Kasumi-1 (cell line): ENCODE measurements at places on chromosomes 16 and 17.

DNA sequence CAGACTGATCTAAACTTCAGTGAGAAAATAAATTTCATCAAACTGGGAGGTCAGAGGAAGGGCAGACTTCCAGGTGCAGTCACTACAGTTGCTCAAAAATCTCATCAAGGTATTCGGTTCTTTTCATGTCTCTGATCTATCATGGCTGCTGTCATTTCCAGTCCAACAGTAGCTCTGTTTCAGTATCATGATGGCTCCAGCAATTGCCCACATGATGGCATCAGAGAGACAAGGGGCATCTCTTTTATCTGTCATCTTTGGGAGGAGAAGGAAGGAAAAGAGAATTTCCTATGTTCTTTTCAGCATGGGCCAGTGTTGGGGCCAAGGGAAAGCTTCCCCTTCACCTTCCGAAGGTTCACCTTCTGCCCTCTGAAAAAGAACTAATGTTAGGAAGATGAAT, 504.9 kb upstream of the HSBP1 start:
- DNase-seq, result no peak

DNA sequence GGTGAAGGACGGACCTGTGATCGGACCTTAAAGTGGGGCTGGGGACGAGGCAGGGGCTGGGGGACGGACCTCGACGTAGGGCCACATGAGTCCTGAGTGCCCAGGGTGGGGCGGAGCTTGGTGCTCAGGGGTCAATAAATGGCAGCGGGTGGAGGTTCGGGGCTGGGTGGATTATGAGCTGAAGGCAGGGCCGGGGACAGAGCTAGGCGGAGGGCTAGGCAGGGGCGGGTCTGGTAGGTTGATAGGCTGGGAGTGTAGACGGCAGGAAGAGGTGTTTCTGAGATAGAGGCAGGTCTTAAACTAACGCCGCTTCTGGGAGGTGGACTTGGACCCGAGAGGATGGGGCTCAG, 733 bp downstream of the CHRNB1 start:
- DNase-seq, result no peak

GRCh38 chr16:2711370-2712062, 8.5 kb downstream of the PRSS27 start:
- DNase-seq, result no peak

DNA sequence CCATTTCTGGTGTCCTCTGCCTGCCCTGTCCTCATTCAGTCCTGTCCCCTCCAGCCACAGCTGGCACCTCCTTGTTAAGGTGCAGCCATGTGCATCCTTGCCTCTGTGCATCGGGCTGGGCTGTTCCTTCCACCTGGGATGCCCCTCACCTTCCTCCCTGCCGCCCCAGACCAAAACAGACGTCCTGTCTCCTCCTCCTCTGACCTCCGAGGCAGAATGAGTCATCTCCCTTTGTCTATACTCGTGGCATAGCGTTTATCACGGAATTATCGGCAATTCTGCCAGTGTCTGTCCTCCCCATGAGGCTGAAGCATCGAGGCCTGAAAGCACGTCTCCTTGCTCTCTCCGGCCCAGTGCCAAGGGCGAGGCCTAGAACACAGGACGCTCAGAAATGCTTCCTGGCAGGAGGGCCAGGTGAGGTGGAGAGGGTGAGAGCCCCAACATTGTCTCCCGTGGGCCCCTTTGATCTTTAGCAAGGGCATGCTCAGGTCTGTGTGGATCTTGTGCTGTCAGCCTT, 4.6 kb downstream of the RAI1 start:
- no peak for DNase-seq

- DNase-seq, result no peak
These were observed 96.8 kb upstream of the CBX4 start for GRCh38 chr17:79936050-79936449.

DNA sequence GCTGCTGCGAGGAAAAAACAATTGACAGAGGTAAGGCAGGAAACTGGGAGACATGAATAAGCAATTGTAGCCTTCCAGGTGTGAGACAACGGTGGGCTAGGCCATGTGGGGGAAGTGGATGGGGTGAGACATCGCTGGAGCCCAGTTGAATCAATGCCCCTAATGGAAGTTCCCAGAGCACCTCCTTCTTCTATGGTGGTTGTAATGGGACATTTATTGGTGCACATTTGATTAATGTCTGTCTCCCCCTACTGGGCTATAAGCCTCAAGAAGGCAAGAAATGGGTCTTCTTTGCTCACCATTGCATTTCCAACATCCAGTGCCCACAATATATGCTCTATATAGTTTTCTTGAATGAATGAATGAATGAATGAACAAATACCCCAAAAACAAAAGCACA, 22.7 kb upstream of the CD300E start:
- peak; percentile 91 for DNase-seq

- DNase-seq, result peak; percentile 55
These were observed 157.5 kb downstream of the ANKFN1 start for GRCh38 chr17:56310782-56311181.

GRCh38 chr16:86016201-86016965, 117.4 kb downstream of the IRF8 start:
- peak; percentile 63 for DNase-seq

DNA sequence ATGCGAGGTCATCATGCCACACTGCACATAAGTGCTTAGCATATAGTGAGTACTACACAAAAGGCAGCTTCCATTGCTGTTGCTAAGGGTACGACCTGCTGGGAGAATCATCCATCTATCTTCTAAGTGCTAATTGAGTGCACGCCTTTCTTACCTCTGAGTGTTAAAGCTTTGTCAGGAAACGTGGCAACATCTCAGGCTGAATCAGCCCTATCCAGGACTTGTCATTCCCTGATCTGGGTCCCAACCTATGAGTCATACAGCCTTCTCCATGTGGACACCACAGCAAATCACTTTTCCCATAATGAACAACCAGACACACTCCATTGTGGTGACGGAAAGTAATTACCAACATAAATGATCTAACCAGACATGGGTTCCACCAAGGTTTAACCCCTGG, 201.1 kb upstream of the MAF start:
- no peak for DNase-seq

- no peak for DNase-seq
These were observed 12.5 kb upstream of the ANKRD40CL start for GRCh38 chr17:50779747-50780353.

DNA sequence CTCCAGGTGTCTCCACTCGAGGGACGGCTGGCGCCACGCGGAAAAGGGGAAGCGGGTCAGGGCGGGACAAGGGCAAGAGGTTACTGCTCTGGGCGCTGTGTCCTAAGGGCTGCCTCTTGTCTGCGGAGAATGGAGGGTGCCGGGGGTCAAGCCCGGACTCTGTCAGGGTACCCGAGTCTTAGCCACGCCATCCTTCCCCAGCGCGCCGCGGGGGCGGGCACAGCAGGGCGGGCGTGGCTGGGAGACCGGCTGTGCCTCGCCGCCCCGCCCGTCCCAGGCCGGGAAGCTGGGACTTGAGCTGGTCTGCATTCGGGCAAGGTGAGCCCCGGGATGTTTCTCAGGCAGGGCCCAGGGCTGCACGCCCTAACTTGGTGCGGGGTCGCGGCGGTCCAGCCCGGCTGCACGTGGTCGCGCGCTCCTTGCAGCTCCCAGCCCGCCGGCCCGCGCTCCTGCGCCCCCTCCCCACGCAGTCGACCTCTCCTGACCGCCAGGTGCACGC, 6.2 kb upstream of the ACTG1 start:
- no peak for DNase-seq

DNA sequence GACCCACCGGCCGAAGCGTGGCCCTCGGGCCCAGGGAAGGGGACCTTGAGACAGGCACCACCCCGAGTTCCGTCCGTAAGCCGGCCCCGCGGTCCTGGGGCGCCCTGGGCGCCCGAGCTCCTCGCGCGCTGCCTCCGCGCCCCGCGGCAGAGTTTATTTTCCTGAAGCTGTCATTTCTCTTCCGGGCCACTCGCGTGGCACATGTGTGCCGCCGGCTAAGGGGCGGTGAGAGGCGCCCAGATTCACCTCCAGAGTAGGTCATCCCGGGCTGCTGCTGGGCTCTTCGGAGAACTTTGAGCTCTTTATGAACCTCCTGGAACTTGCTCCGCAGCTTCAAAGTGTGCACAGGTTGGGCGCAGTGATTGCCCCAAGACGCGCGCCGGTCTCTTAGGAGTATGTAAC, 489 bp downstream of the ZC3H18 start:
- peak; percentile 17 for DNase-seq

DNA sequence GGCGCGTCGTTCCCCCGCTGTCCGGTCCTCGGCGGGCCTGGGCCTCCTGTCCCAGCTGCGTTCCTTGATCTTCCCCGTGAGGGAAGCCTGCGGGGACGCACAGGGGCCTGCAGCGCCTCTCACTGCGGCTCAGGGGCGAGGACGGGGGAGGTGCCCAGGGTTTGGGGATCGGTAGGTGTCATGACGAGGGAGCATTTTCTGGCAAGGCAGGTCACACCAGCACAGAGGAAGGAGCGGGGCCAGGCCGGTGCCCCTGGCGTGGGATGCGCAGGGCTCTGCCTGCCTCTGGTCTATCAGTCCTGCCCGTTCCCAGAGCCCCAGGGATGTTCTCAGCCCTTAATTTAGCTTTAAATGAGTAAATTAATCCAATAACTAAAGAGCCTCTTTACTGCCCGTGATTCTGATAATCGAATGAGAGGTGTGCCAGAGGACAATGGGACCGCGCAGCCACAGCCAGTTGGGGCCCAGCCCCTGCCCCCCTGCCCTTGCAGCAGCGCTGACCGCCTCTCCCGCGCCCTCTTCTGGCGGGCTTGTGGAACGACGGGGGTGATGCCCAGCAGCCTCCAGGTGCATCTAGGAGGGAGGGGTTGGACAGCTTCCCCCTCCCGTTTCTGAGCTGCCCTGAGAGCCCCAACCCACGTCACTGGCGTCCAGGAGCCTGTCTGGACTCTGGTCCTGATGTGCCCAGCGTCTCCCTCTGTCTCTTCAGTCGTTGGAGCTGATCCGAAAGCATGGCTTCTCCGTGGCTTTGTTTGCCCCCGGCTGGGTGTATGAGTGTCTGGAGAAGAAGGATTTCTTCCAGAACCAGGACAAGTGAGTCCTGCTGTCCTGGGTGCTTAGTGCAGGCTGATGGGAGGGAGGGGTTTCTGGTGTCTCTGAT, 7.9 kb downstream of the ENGASE start:
- DNase-seq, result peak; percentile 10

DNA sequence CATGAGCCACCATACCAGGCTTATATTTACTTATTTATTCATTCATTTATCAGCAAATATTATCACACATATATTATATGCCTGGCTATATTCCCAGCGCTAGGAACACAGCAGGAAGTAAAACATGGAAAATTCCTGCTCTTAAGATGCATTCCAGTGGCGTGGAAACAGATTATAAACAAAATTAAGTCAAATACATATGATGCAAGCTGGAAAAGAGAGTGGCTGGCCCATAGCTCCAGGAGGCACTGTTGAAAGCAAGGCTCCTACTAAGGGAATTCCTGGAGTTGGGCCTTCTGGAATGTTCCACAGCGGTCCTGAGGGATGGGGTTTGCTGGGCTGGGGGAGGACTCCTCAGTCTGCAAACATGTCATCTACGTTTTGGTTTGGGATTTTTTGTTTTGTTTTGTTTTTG, 18.4 kb downstream of the ADCY9 start:
- no peak for DNase-seq

GRCh38 chr16:55083052-55083451, 152.4 kb downstream of the IRX5 start:
- DNase-seq, result no peak

DNA sequence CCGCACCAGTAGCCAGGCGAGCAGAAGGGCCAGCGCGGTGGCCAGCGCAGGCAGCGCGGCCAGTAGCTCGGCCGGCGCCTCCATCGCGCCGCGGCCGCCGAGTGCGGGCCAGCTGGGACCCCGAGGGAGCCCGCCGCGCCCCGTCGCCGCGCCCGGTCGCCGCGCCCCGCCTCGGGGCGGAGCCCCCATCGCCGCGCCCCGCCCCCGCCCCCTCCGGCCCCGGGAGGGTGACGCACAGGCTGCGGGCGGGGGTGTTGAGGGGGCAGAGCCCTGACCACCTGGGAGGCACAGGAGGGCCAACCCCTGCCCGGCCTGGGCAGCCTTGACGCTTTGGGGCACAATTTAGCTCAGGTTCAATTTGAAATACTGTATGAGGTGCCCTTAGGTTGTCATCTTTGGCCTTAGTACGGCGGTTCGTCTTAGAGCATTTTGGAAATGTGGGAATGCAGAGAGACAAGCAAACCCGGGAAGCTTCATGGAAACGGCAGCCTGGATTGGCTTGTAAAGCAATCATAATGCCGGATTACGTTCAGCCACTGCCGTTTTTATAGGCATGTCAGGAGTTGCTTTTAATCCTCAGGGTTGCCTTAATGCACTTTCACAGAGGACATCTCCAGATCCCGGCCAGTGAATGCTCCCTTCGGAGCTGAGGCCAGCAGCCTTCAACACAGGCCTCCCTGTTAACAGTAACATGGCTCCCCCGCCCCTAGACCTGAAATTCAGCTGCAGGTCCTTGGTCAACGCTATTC, at the start of gene MXRA7:
MXRA7 (minus strand) TSS at position 103 of the 749 bp plus-strand sequence; CDS start at position 84, 19 bp downstream.
- no peak for DNase-seq

DNA sequence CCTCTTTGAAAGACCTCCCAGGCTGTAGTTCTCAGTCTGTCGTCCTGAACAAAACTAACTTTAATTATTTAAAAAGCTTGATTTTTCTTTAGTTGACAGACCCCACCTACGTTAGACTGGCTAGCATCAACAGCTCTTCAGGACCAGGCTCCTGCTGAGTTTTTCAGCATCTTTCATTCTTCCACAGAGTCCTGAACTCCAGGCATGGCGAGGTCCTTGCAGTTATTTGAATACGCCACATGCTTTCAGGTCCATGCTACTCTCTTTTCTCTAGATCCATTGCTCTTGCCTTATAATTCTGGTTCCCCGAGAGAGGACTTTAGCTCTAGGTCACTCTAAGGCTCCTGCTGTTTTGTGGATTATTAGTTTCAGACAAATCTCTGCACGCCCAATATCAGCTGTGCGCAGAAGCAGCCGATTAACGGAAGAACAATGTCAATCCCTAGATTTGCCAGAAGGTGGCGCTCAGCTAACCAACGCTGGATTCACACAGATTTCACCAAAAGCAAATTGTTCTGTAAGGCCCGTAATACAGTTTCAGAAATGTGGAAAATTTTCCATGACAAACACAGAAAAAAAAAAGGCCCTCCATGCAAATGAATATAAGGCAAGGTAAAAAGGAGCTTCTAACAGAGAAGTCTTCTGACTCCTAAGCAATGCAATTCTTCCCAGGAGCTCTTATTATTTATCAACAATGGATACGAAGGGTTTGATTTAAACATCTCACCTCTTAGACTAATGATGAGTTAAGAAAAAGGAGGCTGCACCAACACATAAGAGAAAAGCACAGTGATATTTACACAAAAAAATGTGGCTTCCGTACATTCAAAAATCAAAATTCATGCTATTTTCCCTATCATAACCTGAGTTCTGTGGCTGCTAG, 33.5 kb upstream of the BCO1 start:
- DNase-seq, result peak; percentile 36

- DNase-seq, result no peak
These were observed 159.1 kb upstream of the CDH11 start for GRCh38 chr16:65280845-65281512.

GRCh38 chr17:68807998-68808772, 147.0 kb downstream of the ABCA8 start:
- no peak for DNase-seq

DNA sequence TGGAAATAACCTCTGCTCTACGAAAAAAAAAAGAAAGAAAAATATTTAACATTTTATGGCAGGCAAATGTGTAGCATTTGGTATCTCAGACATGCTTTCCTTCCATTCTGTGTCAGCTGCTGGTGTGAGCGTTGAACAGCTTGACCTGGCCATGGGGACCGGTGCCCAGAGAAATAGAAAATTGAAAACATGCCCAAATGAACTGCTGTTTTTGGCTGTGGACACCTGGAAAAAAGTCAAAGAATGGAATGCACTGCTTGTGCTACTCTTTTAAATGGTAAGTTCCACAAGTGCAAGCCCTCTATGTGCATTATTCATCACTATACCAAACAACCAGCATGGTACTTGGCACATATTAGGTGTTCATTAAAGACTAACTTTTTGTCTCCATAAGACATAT, 127.2 kb downstream of the CDH8 start:
- DNase-seq, result no peak

- no peak for DNase-seq
These were observed 67.3 kb downstream of the MYH10 start for GRCh38 chr17:8563024-8563776.
